ENCODE measurements at places on chromosomes 7 and 10.

DNA sequence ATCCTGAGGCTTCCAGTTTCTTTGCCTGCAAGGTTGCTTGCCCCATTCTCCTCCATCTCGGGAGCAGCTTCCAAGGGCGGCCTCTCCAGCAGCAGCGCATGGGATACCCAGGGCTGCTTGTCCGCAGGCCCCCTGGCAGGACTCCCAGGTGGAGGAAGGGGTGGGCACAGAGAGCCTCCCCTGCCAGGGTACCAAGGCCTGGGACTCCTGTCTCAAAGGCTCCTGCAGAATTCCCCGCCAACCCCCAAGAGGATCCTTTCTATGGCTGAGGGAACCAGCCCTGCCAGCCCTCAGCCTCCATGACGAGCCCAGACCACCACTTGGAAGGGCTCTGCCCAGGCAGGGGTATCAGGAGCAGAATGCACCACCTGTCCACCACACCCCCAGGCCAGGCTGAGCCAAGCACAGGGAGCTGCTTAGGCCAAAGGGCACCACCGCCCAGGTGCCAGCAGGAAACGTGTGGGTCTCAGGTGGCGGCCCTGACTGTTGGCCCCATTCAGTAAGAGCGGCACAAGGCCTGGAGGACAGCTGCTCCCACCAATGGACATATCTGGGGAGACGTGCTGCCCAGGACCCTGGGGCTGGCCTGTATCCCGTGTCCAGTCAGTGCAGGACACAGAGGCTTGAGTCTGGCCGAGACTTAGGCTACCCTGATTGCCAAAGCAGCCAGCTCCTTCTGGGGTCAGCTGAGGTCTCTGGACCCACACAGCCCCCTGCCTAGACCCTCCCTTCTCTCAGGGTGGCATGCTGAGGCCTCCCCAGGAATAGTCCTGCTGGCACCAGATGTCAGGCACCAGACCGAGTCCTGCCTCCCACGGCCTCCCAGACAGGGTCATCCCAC is 33.8 kb upstream of the INPP5A start:
- DNase-seq: no peak

- no peak for DNase-seq
Measured at GRCh38 chr7:76022026-76022780, 25.6 kb downstream of the STYXL1 start.

DNA sequence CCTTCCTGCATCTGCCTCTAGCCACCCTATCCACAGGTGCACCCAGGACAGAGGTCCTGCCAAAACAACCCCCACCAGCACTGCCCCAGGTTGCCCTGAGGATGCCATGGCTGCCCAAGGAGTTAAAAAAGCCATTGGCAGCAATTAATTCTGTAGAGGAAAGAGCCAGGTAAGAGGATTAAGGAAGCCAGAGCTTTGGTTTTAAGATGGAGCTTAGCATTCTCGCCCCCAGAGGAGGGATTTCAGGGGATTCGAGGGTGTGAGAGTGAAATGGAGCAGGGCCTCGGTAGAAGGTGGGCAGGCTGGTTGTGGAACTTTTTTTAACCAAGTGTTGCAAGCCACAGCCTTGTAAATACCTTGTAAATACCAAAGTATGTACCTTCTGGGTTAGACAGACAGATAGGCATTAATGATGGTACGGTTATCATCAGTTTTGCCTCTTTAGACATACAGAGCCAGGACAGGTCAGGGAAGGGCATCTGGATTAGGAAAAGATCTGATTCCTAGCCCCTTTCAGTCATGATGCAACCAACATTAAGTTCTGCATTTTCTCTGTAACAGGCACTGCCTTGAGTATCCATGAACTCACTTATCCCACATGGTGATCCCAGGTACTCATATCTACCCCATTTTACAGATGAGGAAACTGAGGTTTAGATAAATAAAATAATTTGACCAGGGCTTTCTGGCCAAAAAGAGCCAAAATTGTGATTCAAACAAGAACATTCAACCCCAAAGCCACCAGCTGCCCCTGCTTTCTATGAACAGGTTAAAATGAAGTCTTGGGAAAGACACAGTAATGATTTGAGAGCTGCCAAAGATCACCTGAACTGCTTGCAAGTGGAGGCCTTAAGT is 120.7 kb upstream of the PPIF start:
- no peak for DNase-seq

DNA sequence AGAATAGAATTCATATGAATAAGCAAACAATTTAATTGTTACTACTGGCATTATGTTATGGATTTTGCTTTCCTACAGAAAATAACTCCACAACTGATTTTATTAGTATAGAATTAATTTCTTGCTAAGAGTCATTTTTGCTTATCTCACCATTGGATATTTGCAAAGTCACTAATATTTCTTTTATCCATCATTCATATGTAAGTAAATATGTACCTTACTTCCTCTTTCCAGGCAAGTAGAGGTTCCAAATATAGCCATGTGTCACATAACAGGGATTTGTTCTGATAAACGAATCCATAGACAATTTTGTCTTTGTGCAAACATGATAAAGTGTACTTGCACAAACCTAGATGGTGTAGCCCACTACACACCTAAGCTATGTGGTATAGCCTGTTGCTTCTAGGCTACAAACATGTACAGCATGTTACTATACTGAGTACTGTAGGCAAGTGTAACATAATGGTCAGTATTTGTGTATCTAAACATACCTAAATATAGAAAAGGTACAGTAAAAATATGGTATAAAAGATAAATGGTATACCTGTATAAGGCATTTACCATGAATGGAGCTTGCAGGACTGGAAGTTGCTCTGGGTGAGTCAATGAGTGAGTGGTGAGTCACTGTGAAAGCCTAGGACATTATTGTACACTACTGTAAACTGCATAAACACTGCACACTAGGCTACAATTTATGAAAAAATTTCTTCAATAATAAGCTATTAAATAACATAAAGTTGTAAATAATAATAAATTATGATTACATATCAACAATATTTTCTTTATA is 18.3 kb downstream of the KLLN start:
- no peak for DNase-seq

- DNase-seq: no peak
Measured at GRCh38 chr10:132986576-132986975, 44.2 kb upstream of the CFAP46 start.

- DNase-seq: no peak
Measured at GRCh38 chr10:120794390-120794789, 56.8 kb upstream of the WDR11 start.

DNA sequence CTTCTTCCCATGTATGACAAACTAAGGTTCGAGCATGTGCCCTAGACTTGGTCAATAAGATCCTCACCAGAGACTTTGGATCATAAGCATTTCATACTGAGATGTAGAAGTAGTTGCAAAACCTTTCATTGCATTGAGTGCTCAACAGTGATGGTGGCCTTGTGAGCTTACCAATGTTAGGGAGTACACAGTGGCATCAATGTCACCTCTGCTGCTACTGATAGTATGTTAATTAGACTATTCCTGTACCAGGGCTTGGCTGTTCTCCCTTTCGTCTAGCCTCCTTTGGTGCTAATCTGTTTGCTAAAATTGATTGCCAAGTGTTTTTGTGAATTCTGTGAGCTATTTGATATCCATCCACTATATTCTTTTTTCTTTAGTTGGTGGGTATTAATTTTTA is 264.5 kb upstream of the SEMA3C start:
- DNase-seq: no peak

GRCh38 chr10:49844775-49845595 is 82.9 kb upstream of the OGDHL start:
- DNase-seq: no peak

DNA sequence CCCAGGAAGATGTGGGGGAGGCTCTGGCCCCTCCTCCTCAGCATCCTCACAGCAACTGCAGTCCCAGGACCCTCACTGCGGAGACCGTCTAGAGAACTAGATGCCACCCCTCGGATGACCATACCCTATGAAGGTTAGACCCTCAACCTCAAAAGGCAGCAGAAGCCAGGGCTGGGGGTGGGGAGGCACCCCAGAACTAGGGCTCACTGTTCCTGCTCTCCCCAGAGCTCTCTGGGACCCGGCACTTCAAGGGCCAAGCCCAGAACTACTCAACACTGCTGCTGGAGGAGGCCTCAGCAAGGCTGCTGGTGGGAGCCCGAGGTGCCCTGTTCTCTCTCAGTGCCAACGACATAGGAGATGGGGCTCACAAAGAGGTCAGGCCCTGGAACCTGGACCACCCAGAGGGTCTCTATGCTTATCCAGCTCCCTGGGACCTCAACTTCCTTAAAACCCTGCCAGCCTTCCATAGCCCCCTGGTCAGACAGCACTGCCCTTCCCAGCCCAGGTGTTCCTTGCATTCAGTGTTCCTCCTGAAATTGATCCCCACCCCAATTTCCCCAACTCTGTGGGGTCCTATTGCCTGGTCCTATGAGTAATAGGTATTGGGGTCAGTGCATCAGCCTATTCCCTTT is 3.7 kb downstream of the SEMA4G start:
- no peak for DNase-seq

All from SHP77 (cell line).